OCI-M1 (cell line): ENCODE measurements at places on chromosomes 3 and 15.

DNA sequence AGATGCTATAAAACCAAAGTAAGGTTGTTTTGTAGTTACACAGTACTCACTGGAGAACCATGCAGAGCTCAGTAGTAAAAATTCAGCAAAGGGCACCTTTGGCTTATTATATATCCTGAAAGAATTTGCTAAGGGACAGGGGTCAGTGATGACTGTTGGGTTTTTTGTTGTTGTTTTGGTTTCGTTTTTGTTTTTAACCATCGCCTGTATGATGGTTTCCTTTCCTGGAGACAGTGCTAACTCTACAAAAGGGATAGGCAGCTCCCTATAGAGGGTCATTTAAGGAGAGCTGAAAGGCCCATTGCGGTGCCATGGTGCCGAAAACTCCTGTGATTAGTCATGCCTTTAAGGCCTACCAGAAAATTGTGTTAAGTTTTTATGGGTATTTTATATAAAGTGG is 118.2 kb upstream of the GOLIM4 start:
- peak; percentile 72 for DNase-seq

GRCh38 chr3:4153771-4154170 is 149.4 kb upstream of the SETMAR start:
- DNase-seq: no peak

GRCh38 chr15:88019656-88020055 is 236.9 kb downstream of the NTRK3 start:
- no peak for DNase-seq

DNA sequence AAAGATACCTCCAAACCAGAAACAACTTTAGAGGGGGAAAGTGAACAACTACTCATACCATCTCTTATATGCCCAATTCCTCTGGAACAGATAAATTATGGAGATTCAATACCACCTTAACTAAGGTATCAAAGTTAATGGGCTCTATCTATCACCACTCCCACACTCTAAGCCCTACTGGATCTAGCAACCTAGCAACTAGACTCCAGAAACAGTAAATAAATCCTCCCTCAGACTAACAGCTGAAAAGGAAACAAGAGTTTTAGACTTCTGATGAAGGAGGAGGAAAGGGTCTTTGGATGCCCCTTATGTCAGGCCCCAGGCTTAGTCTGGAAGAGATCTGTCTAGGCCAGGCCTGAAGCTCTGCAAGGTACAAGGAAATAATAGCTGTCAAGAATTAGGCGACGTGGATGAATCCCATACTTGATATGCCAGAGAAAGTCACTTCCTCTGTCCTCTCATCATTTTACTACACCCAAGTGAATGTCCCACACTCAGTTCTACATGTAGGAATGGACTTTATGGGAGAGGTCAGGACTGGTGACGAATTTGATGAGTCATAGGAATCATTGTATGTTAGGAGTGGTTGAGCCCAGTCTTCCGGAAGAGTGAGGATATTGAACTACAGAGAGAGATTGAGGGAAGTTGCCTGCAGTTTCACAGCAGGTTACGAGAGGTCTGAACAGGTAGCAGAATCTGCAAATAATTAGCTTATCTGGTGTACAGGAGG is 113.8 kb downstream of the AKAP13 start:
- DNase-seq: no peak

DNA sequence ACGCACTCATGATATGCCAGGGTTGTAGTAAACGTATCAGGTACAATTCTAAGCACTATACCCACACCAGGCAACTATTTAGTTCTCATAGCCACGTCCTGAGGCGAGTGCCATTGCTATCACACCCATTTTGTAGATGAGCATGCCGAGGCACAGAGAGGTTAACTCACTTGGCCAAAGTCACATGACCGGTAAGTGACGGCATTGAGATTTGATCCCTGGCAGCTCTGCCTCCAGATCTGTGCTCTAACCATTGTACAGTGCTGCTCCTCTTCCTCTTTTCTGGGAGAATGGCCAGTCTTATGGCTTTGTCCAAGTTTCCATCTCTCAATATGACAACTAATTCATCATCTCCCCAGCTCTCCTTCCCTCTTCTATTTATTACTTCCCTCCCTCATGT is 18.9 kb upstream of the ATP2B2 start:
- DNase-seq: no peak

DNA sequence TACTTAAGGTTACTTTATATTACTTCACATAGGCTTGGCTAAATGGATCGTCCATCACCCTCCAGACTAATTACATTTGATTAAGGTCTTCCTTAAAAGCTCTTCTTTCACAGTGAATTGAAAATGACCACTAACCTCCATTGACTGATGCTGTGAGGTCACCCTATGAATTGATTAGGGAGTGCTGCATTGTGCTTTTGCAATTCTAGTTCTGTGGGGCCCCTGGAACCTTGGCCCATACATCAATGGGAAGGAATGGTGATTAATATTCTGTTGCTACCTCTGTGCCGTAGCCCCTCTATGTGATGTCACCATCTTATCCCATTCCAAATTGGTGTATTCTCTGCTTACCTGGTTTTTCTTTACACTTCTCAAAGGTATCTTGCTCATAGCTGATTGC is 682.2 kb downstream of the SQOR start:
- DNase-seq: no peak

DNA sequence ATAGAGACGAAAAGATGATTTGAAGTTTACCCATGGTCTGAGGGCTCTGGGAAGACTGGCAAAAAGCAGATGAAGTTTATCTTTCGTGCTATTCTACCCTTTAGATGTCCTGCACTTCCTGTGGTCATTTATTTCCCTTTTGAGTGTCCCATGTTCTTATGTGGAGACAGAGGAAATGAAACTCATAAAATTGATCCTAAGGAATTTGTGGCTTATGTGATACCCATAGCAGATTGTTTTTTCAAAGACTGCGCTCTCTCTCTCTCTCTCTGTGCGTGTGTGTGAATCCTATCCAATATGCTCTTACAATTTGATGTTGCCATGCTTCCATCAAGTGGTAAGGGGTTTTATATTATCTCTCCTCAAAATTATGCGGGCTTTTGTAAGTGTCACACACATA is 607.5 kb upstream of the DPPA4 start:
- no peak for DNase-seq

GRCh38 chr15:89401631-89402517 is 67.2 kb upstream of the POLG start:
- DNase-seq: peak; percentile 80
